Stimulated activated CD8-positive, alpha-beta memory T cell treated with anti-CD3 and anti-CD28 coated beads, Interleukin-7, amount 100 ng/mL, for 48 hours (primary cell): ENCODE measurements at places on chromosomes 3 and 15.

- no peak for DNase-seq
Measured at GRCh38 chr3:194330160-194330559, 21.0 kb downstream of the CPN2 start.

DNA sequence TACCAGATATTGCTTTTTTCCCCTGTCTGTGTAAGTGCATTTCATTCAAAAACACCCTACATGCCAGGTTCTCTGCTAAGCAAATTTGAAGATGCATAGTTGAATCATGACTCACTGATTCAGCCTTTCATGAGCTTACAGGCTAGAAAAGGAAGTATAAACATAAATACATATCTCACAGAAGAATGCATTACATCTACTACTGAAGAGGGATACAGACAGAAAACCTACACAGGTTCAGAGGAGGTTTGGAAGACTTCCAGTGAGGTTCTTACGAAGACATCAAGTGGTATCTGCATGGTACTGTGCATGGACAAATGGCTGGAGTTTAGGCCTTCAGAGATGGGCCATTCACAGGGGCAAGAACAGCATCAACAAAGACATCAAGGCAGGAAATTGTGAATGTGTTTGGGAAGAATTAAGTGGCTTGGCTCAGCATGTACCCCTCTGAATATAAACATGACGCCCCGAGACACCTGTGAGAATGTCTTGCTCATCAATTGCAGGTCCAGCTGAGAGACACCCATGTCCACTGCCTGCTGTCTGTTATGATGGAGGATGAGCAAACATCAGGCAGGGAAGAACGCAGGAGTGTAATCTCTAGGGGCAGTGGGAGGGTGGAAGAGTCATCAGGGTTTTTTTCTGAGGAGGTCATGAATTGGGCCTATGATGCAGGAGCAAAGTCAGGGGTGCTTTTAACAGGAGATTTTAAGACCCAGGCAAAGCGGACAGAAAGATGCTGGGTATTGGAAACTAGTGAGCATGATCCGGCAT lies 105.1 kb upstream of the GALNT15 start:
- no peak for DNase-seq

- DNase-seq, result no peak
Measured at GRCh38 chr15:40016224-40016865, 22.6 kb downstream of the SRP14 start.

DNA sequence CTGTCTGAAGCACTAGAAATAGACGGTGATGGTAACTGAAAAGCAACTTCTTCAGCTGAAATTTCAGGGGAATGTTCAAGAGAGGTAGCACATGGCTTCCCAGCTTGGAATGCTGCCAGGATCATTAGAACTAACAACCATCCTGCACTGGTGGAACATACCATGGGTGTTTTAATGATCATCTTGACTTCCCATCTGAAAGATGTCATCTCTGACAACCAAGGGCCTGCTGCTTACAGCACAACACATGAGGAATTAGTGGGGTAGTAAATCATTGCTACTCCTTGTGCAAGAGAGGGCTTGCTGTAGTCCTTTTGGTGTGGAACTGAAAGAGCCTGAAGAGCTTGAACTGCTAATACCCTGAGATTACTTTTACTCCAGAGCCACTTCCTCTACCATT lies 853.7 kb downstream of the MCTP2 start:
- no peak for DNase-seq

DNA sequence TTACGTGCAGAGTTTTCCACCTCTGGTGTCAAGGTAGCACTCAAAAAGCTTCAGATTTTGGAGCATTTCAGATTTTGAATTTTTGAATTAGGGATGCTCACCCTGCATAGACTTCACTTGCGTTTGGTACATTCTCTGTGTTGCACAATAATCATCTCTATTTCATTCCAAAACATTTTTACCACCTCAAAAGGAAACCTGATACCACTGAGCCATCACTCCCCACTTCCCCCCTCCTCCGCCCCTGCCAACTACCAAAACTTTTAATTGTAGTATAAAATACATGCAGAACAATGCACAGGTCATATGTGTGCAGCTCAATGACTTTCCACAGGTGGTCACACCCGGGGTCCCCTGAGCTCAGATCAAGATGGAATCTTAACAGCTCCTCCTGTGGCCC lies 208.8 kb downstream of the SV2B start:
- DNase-seq, result no peak

- DNase-seq, result no peak
Measured at GRCh38 chr3:43490640-43491185, 131.1 kb downstream of the ANO10 start.

DNA sequence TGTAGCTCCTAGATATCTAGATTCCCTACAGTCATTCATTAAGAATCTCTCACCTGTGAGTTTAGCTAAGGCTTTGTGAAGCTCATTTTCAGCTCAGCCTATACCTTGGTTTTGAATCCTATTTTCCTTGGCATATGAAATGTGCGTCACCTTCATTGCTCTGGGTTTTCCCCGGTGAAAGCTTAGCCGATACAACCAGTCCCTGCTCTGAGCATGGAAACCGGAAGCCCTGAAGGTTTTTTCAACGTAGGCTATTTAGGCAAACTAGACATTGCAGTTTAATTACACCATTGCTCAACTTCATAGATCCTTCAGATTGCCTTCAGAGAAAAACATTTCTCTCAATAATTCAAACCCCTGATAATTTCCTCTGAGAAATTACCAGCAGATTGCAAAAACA lies 206.8 kb upstream of the TPRG1 start:
- DNase-seq, result no peak

DNA sequence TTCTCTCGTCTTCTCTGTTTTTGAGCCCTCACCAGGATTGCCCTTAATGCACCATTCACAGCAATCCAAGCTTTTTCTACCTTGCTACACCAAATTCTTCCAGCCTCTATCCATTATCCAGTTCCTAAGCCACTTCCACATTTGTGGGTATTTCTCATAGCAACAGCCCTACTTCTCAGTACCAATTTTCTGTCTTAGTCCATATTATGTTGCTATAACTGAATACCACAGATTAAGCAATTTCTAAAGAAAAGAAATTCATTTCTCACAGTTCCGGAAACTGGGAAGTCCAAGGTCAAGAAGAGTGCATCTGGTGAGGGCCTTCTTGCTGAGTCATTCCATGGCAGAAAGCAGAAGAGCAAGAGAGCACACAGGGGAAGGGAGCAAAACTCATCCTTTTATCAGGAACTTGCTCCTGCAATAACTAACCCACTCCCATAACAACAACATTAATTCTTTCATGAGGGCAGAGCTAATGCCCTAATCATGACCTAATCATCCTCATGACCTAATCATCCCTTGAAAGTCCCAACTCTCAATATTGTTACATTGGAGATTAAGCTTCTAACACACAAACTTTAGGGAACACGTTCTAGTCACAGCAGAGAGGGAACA lies 9.7 kb upstream of the EIF1B start:
- no peak for DNase-seq

GRCh38 chr3:7684182-7684715 lies 817.4 kb upstream of the LMCD1 start:
- no peak for DNase-seq

- no peak for DNase-seq
Measured at GRCh38 chr3:54950391-54951003, 22.6 kb upstream of the LRTM1 start.

GRCh38 chr15:100686021-100686724 lies 83.8 kb downstream of the ASB7 start:
- no peak for DNase-seq

DNA sequence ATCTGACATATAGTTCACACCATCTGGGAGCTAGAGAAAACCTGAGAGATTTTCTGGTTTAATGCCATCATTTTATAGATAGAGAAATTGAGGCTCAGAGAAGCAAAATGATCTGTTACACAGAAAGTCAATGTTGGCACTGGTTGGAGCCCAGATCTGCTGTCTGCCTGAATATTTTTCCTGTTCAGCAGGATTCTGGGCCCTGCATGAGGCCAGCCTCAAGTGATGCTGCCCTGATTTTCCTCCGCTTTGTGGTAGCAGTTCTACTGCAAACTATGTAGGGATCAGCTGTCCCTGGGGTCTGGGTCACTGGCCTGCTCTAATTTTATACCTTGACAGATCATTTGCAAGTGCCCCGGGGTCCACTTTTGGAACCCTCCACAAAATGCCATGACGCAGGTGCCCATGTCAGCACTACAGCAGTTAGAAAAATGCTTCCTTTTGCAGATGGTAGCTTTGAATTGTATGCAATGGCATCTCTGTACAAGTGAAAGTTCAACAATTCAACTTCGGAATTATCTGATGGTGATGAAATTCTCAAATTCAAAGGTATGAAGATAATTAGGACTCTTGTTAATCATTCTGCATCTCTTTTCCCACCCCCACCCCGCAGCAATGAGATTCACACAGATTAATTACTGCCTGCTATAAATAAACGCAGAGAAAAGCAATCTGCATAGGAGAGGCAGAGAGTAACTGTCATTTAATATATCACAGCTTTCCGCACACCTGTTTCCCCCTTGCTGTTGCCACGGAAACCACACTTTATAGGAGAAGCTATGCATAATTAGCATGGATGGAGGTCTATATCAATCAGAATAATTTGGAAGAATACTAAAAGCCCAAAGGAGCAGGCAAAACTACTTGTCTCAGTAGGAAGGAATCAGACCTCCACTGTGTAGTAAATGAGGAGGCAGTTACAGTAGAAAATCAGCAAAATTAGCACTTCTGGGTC lies 222.6 kb downstream of the PDCD6IP start:
- no peak for DNase-seq

GRCh38 chr3:133812872-133813271 lies 7.3 kb downstream of the SRPRB start:
- DNase-seq, result no peak

DNA sequence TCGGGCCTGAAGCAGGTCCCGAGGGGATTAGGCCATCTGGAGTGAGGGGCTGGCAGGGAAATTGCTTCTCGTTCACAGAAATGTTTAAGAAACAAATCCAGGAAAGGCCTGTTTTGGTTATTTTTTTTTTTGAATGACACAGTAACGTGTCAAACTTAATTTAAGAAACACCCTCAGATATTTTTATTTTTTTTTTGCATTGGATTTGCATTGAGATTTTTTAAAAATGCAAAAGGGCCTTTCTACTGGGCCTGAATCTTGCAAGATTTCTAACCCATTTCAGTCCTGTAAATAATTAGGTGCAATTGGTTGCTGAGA lies 25.0 kb upstream of the KLF13 start:
- no peak for DNase-seq

DNA sequence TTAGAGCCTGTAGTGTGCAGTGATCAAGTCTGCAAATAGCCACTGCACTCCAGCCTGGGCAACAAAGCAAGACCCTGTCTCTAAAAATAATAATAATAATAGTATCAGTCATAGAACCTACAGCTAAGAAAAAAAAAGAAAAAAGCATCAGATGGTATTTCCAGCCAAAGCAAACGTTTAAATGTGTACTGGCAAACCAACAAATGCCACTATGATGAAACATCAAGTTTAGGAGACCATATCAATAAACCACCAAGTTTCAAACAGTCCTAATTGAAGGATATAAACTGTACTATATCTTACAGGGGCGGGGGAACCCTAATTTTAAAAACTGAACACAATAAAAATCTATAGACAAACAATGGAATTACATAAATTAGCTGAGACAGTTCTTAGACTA lies 6.4 kb downstream of the UBP1 start:
- no peak for DNase-seq

DNA sequence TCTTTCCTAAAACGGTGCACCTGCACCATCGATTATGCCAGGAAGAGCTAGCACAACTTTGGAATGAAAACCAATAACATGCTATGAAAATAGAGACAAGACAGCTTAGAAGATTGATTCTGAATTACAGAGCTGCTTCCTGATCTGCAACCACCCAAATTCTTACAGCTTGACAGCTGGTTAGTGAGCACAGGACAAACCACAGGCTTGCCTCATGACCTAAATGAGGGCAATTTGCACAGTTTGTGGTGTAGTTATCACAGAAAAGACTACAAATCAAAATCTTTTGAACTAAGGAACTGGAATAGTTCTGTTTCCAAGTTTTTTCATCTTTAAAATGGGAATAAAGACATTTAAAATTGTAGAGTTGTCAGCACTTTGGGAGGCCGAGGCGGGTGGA lies 533.5 kb downstream of the NAALADL2 start:
- no peak for DNase-seq

GRCh38 chr15:74821091-74821789 lies 5.2 kb upstream of the CPLX3 start:
- no peak for DNase-seq

DNA sequence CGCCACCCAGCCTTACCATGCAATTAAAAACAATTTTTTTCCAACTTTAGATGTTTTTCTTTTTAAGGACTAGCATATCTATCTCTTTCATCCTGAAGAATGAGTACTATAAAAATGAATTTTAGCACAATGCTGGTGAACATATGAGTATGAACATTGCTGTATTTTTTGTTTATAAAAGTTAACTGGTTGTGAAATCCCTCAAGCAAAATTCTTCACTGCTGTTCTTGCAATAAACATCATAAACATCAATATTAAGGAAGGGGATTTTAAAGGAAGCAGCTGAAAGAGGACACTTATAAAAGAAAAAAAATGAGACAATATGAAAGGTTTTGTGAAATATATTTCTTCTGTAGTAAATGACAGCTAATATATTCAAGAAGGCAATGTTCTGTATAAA lies 3.0 kb downstream of the PLSCR4 start:
- DNase-seq, result no peak

DNA sequence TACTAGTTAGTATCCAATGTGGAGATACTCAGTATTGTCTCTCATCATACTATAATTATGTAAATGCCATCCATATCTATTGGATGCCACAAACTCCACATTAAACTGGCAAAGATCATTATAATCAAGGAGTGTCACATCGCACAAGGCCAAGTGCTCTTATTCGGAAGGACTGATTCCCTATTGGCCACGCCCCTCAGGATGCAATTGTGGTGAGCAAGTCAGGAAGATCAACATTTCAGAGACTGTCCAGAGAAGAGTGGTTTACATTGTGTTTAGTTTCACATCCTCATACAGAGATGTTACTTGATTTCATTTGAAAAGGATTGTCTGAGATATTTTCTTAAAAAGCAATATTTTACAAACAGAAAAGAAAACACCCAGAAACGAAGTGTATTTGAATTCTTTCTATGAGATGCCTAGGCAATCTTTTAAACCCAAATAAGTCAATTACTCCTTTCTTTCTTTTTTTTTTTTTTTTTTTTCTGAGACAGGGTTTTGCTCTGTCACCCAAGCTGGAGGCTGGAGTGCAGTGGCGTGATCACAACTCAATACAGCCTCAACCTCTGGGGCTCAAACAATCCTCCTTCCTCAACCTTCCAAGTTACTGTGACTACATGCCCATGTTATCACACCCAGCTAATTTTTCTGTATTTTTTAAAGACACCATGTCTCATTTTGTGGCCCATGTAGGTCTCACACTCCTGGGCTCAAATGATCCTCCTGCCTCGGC lies 369.1 kb downstream of the RBMS3 start:
- DNase-seq, result no peak

- DNase-seq, result no peak
Measured at GRCh38 chr3:76311941-76312340, 526.6 kb upstream of the ZNF717 start.
